ENCODE measurements at places on chromosomes 1 and 21.

- no peak for DNase-seq
Measured at GRCh38 chr1:47687631-47688460, 250.0 kb downstream of the FOXD2 start.

DNA sequence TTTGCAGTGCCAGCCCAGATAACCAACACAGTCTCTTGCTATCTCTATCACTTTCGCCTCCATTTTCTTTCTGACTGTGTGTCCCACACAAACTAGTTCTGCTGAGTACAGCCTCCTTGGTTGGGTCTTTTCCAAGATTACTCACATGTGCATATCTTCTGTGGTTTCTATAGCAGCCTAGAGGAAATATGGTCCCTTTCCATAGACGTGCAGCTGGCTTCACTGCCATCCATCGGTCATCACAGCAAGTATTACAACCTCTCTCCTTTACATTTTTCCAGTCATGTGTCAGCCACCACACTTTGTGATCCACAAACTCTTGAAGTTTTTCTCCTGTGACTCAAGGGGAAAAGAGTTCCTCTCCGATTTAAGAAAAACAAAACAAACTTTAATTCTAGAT lies 893.4 kb upstream of the ADGRL4 start:
- no peak for DNase-seq

GRCh38 chr1:159839116-159839849 lies 12.6 kb downstream of the SLAMF8 start:
- DNase-seq = no peak

DNA sequence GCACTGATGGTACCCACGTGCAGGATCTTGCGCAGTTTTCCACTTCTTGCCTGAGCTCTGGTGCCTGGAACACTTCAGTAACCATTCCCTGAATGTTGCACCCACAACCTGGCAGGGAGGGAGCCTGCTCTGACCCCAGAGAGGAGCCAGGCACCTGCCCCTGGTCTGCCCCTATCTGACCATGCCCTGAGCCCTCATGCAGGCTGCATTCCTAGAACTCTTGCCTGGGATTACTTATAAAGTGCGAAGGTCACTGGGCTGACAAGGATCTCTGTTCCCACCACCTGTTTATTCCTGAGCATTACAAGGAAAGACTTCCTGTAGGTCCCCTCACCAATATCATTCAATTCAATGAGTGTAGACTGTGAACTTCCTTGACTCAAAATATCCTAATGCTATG lies 191.9 kb upstream of the FMN2 start:
- DNase-seq = no peak

GRCh38 chr1:78884685-78885452 lies 121.7 kb downstream of the ADGRL4 start:
- DNase-seq = no peak

DNA sequence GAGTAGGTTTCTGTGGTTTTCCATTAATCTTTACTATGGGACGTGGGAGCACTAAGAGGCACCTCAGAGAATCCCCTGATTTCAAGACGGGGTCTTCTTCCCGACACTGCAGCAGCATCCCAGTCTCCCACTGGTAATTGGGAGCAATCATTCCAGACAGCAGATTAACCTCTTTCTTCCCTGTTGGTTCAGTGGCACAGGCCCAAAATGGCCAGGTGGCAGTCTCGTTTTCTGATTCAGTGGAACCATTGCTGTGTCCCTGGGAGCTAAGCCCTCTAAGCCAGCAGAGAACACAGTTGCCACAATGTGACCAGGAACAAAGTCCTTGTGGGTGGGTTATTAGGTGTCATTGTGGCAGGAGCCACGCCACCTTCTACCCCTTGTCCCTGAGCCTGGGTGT lies 342.1 kb downstream of the MATN1 start:
- DNase-seq = no peak

- no peak for DNase-seq
Measured at GRCh38 chr1:18948913-18949685, 7.4 kb downstream of the IFFO2 start.

GRCh38 chr1:55155522-55155921 lies 59.6 kb downstream of the USP24 start:
- no peak for DNase-seq

DNA sequence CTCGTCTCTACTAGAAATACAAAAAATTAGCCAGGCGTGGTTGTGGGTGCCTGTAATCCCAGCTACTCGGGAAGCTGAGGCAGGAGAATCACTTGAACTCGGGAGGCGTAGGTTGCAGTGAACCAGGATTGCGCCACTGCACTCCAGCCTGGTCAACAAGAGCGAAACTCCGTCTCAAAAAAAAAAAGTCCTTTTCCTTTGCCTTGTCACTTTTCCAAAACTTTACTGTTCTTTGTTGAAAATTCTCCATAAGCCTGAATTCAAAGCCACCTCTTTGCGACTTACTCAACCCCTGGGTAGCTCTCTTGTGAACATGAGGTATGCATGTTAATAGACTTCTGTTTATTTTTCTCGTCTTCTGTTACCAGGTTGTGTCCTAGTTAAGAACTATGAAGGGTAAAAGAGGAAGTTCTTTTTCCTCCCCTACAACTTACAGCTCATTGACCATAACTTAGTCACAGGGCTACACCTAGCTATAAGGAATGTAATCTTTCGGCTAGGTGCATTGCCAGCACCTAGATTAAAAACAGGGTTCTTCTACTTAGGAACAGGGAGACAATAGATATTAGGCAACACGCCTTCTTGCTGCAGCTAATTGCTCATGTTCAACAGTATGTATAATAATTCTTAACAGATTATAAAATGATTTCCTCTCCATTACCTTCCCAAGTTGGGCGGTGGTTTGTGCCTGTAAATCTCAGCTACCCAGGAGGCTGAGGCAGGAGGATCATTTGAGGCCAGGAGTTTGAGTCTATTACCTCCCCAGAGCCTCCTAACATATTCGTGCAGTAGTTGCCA lies 40.9 kb downstream of the PTAFR start:
- DNase-seq = no peak

- DNase-seq = no peak
Measured at GRCh38 chr1:35442734-35443133, 114.5 kb downstream of the KIAA0319L start.

DNA sequence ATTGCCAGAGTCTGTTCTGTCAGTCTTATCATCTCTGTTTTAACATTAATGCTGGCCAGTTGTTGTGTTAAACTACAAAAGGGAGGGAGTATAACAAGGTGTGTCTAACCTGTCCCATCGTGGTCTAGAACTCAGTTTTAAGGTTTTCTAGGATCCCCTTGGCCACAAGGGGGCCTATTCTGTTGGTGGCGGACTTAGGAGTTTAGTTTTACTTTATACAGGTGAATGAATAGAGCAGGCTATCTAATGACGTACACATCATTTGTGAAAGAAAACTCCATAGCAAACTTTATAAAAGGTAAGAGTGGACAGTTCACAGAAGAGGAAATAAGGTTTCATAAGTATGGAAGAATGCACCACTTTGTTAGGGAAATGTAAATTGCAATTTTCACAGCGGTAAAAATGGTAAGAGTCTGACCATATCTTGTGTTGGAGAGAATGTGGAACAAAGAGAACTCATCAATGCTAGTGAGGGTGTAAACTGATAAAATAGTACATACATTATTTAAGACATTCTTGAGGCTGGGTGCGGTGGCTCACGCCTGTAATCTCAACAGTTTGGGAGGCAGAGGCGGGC lies 2.5 kb upstream of the ATF6 start:
- peak; percentile 39 for DNase-seq

GRCh38 chr1:232844791-232845190 lies 39.6 kb downstream of the MAP10 start:
- DNase-seq = no peak

DNA sequence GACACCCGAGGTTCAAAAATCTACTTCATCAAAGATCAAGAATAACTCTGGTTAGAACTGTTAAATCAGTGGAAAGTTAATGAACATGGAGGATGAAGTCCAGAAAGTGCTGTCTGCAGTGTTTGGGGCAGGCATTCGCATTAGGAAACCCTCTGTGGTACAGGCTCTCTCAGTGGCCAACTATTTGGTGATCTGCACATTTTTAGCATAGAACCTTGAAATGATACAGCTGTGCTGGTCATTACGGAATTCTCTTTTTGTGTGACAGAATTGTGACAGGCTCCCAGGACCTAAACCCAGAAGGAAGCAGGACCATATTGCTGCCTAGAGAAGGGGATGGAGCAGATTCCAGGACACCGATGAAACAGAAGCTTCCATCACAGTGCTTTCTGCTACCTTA lies 89.0 kb downstream of the SLC45A1 start:
- DNase-seq = no peak

GRCh38 chr21:30676737-30677136 lies 34.1 kb downstream of the KRTAP20-3 start:
- DNase-seq = no peak

DNA sequence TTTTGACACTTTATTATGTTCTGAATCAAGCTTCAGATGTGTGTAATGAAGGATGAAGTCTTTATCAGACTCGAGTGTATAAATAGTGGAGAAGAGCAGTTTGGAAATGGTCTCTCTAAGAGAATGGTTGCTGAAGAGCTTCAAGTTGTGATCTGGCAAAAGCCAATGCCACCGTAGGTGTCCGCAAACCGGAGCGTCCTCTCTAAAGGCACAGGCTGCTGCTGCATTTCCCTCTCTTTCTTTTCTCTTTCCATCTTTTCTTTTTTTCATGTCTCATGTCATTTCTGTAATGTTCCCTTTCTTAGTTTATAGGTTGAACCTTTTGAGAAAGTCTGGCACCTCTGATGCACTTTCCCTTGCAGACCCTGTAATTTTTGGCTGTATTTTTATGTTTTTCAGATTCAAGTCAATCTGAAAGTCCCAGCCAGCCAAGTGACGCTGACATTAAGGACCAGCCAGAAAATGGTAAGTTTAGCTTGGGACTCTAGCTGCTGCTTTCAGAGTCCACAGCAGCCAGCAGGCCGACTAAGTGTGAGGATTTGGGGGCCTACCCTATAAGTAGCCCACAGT lies 194.8 kb downstream of the NFIA start:
- no peak for DNase-seq

DNA sequence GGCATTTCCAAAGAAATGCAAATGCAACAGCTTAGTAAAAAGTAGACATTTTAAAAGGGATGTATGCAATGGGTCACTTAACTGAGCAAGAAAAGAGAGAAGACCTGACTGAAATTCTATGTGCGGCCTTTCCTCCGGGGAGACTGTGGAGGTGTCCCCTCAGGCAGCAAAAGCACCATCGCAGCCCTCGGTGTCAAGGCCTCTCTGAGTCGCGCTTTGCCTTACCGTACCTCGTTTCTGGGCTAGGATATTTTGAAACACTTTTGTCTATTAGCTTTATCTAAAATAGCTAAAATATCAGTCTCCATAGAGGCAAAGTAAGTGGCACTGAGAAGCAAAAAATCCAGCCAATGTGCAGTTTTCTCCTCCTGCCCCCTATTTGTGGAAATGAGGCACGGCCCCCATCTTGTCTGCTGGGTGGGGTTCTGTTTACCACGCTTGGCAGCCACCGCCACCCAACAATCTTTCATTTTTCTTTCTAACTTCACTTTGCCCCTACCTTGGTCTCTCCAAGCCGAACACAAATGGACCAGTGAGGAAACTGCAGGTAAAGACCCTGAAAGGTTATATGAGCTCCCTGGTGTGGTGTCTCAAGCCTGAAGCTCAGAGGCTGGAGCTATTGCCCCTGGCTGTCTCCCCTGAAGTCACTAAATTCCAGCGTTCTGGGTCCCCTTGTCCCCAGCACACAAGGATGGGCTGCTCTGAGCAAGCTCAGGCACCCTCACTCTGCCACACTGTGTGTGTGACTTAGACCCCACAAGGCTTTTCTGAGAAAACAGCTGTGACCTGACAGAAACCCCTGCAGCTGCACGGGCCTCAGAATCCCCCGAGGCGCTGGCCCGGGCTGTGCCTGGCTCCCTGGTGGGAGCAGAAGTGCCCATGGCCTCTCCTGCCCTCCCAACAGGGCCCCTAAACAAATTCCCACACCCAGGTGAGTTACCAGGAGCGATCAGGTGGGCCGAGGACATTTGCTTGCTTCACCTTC lies 1.6 kb downstream of the CD247 start:
- peak; percentile 32 for DNase-seq

- DNase-seq = no peak
Measured at GRCh38 chr1:213714645-213715044, 273.1 kb upstream of the PROX1 start.

- DNase-seq = no peak
Measured at GRCh38 chr21:43925096-43925481, 60.1 kb downstream of the AGPAT3 start.

DNA sequence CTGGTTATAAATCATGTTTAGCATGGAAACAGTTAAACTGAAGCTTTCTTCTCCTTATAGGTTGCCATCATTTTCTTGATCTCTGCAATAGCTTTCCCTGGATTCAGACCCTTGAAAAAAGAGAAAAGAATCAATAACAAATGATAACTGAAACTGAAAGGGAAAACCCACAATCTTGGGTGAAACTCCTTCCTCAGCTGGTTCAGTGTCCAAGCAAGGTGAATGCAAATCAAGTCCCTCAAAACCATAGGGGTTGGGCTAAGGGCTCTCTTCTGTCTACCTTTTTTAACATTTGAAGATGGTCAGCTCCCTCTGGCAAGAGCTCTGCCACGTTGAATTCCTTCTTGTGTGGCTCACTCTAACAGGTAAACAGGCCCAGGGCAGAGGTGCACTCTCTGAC lies 7.1 kb upstream of the ATP13A2 start:
- DNase-seq = no peak

- no peak for DNase-seq
Measured at GRCh38 chr1:160756849-160757201, 17.8 kb downstream of the SLAMF7 start.

DNA sequence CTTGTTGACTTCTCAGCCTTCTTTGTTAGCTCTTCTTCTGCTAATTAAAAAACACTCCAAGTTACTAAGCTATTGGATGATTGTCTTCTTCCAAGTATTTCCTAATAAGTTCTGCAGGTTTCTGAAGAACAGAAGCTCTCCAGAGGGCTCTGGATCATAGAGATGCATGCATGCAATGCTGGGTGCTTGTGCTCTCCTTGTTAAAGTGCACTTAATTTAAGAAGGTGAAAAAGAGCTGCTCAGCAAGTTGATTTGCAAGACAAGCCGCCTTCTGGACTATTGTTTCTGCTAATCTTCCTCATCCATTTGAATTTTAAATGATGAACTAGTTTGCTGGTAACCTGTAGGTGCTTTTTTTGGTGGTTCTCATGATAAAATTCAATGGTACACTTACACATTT lies 16.1 kb downstream of the RRP15 start:
- no peak for DNase-seq

- no peak for DNase-seq
Measured at GRCh38 chr21:46006547-46007491, 25.2 kb downstream of the COL6A1 start.

- DNase-seq = no peak
Measured at GRCh38 chr1:52727114-52727586, 897 bp downstream of the ZYG11B start.

- DNase-seq = no peak
Measured at GRCh38 chr1:173212952-173213491, 5.9 kb upstream of the TNFSF4 start.

GRCh38 chr1:232610192-232610901 lies 19.6 kb downstream of the SIPA1L2 start:
- no peak for DNase-seq
